Placental pericyte (primary cell): ENCODE measurements at places on chromosomes 11 and 22. TPM values are rescaled to one million over a fixed set of nuclear protein-coding genes. Genes with fewer than 3 reads are reported as not detected.

FGF4 gene
- not detected in 2 replicates for total RNA-seq

DDX17 gene
- total RNA-seq: 439 and 549 TPM in 2 replicates

UPK2 gene
- not detected in 2 replicates for total RNA-seq

FOLH1 gene
- total RNA-seq: 0.29 TPM in 1 of 2 replicates, not detected in the other

ADAMTS15 gene
- total RNA-seq: 8.2 and 13.3 TPM in 2 replicates

FGF19 gene
- total RNA-seq: not detected in 2 replicates

PHOX2A gene
- total RNA-seq: not detected in 2 replicates

TMEM151A gene
- 0.88 TPM in 1 of 2 replicates, not detected in the other for total RNA-seq
